ENCODE measurements at places on chromosomes 11 and 22.

DNA sequence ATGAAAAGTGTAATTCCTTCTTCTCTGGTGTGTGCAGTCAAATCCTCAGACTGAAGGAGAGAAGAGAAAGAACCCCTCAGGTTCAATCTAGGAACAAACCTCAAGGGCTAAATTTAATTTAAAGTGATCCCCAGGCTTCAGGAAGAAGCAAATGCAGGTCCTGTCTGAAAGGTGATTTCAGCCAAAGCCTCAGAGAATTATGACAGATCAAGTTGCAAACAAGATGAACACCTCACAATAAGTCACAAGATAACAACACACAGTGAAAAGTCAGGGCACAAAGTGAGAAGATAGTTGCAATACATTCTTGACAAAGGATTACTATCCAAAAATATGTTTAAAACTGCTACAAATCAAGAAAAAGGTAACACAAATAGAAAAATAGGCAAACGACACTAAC, 11.8 kb downstream of the ZP1 start:
- no peak for DNase-seq

DNA sequence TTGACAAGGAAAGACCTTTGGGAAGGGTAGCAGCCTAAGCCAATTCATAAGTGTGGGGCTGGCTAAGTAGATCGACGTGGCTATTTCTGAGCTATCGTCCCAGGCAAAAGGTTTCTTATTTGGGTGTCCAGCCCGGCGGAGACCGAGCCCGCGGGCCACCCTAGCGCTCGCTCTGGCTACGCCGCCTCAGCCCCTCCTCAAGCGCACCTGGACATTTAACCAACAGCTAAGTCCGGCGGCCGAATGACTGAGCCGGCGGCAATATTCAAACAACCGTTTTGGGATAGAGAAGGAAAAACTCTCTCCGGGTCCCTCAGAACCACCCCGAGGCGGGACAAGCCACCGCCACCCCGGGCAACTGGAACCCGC, 457 bp downstream of the RNF141 start:
- no peak for DNase-seq

DNA sequence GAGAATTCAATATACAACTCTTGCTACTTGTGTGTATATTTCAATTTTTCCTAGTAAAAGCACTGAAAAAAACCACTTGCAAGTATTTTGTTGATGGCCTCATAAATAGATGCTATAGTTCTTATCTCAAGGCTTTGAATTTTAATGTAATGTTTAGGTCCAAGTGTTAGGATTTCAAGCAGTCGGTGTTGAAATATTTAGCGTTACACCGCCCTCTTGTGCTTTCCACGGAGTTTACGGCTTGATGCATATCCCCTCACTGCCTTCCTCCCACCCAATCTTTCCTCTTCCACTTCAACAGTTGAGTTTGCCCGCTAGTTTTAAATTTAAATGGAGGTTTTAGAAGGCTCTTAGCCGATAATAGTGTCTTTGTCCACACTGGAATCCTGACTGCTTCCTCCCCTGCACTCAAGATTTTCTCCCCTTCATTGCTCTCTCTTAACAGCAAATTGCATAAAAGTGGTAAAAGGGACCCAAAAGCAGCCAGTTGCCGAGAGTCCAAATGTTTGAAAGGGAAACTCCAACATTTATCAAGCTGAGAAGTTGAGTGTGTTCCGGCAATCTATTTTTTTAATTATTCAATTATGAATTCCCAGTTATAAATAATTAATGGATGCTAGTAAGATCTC, 25.9 kb upstream of the HTATIP2 start:
- DNase-seq = no peak

DNA sequence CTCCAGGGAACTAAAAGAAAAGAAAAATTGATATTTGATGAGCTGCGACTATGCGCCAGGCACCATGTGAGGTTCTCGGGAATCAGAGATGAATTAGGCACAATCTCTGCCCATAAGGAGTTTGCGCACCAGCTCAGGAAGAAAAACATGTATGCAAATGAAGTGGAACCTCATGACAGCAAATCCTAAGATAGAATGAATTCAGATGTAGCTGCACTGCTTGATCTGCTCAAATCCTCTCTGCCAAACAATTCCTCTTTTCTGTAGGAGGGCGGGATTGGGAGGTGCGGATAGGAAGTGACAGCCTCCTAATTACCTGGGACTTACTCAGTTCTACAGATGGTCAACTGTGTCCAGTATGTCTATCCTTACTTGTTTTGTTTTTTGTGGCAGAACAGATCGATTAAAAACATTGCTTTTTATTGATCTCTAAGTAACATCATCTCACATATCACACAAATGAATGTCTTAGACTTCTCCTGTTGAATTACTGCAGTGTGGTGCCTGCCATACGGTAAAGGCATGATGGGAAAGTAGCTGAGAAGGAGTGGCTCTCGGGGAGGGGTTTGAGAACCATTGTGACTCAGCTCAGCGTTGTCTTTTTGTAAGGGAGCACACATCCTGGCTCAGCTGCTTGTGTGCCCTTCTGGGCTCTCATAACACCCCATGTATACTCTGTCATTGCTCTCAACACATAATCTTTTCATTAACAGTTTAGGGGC, 13.9 kb downstream of the CRTAM start:
- peak; percentile 15 for DNase-seq

DNA sequence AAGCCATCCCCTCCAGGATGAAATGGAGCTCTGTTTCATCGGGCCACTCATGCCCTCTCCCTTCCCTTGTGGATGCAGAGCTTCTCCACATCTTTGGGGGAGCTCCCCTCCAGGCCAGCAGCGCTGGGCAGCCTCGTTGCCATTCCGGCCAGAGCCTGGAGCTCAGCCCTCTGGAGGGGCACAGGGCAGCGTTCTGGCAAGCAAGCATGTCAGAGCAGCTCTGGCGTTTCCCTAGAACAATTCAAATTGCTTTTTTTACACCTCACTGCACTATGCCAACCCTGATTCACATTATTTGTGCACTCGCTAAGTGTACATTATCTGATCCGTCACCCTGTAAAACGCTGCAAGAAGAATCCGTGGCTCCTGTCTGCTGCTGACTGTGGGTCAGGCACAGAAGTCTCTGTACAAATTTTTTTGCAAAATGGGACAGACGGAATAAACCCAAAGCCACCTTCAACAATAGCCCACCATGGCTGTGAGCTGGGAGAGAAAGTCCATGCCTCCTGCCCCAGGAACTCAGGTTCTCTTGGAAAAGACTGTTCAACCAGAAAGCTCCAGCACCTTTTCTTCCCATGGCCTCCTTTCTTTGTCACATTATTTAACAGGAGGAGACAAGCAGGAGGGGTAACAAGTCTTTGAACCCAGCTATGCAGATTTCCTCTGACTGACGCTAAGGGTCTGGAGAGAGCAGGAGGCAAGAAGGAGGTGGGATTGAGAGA, 139.5 kb upstream of the CADM1 start:
- DNase-seq = no peak

DNA sequence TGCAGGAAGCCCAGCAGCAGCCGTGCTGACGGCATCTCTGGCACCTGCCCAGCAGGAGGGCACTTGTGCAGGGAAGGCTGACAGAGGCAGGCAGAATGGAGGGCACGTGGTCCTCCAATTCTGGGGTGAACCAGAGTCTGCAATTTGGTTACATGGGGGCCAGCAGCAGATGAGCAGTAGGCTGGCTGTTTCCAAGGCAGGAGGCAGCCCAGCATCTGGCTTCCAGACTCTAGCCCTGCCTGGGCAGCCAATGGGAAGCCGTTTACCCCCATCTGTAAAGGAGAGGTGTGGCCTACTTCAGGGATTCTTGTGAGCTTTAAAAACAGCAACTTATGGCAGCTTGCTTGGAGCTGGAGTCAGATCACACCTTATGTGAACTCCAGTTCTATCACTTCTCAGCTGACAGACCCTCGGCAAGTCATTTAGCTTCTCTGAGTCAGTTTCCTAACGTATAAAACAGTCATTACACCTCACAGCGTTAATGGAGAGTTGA, 27.9 kb upstream of the RASL10A start:
- DNase-seq = no peak

- no peak for DNase-seq
Measured at GRCh38 chr22:26592421-26592891, 2.5 kb upstream of the TPST2 start.

GRCh38 chr11:84648471-84648870, 978.7 kb downstream of the DLG2 start:
- no peak for DNase-seq

DNA sequence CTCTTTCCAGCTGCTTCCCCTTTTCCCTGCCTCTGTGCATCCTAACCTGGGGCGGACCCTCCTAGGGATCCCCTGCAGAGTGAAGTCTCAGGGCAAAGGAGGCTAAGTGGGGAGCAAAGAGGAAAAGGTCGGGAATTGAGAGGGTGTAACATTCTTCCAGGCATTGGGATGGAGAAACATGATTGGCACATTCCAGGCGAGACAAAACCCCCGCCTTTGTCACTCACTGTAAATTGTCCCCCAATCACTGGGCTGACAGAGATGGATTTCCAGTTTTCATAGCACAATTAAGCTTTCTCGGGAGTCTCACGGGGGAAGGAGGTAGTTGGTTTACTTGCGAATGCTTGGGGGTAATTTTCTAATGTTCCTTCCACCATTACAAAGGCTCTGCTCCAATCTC, 74.9 kb downstream of the MIAT start:
- no peak for DNase-seq

DNA sequence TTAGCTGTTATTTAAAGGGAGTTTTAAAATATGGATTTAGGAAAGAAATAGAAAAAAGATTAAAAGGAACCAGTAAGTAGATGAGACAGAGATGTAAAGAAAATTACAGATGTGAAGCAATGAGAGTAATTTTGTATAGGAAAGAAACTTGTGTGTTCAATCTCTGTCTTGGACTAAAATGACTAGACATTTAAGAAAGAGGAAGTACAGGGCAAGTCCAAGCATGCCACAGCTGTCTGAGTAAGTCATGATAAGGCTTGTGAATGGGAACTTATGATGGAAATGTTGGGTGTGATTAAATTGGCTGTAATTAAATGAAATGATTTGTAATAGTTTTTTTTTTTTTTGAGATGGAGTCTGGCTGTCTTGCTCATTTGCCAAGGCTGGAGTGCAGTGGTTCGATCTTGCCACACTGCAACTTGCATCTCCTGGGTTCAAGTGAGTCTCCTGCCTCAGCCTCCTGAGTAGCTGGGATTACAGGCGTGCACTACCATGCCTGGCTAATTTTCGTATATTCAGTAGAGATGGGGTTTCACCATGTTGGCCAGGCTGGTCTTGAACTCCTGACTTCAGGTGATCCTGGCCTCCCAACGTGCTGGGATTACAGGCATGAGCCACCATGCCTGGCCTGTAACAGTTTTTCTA, 5.9 kb upstream of the ACY3 start:
- DNase-seq = no peak

- no peak for DNase-seq
Measured at GRCh38 chr11:65066805-65067291, 8.5 kb upstream of the NAALADL1 start.

DNA sequence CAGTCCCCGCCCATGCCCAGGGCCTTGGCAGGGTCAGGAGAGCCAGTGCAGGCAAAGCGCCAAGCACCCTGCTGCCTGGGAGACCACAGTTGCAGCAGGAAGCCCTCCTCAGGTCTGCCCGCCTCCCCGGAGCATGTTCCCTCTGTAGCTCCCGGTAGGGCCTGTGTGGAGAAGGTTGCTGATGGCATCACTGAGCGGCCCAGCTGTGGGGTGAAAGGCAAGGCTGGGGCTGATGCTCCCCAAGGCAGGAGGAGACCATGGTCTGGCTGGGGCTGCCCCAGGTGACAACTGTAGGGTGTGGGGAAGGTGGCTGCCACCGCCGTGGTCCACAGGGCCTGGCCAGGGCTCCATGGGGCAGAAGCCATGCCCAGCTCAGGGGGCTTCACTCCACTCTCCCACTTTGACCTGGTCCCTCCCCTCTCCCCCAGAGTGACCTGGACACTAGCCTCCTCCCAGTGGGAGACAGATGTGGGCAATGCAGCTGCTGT, 53.0 kb downstream of the CDKN1C start:
- DNase-seq = no peak

DNA sequence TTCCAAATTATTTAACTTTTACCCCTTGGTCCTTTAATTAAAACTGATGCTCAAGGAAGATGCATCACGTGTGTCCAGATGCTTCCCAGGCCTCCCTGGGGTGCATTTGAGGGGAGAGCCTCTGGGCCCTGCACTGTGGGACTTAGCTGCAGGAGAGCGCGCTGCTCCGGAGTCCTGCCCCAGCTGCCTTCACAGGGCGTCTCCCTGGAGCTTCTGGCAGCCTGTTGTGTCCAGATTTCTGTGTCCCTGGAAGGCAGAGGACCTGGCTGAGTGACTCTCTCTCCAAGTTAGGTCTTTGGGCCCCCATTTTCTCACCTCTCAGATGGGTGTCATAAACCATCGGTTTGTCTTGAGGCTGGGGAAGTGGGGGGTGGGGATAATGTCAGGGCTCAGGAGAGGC, 3.0 kb downstream of the ARHGAP8 start:
- no peak for DNase-seq

GRCh38 chr22:27405672-27406388, 395.7 kb downstream of the MN1 start:
- no peak for DNase-seq

DNA sequence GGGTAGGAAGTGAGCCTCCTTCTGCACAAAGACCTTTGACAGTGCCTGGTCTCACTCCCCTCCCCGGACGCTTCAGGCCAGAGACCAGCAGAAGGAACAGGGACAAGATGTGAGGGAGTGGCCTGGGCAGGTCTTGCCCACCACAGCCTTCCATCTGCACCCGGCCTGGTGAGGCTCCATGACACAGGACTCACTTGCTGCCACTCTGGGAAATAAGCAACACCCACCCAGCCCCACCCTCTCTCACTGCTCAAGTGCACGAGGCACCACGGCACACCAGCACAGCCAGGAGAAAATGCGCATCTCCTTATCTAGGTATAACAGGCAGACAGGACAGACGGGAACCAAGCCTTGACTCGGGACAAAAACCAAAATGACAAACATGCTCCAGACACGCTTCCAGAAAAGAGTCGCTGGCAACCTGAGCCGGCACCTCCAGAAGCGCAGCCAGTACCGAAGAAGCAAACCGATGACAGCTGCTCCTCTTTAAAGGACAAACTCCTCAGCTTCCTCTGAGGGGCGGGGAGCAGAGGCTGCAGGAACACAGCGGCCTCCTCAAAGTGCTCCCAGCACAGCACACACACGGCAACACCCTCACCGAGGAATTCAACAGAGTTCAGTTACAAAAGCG, 41.7 kb downstream of the BRD1 start:
- no peak for DNase-seq

GRCh38 chr11:116610190-116610589, 162.6 kb downstream of the BUD13 start:
- DNase-seq = no peak

- no peak for DNase-seq
Measured at GRCh38 chr11:128476729-128477128, 110.6 kb downstream of the ETS1 start.

DNA sequence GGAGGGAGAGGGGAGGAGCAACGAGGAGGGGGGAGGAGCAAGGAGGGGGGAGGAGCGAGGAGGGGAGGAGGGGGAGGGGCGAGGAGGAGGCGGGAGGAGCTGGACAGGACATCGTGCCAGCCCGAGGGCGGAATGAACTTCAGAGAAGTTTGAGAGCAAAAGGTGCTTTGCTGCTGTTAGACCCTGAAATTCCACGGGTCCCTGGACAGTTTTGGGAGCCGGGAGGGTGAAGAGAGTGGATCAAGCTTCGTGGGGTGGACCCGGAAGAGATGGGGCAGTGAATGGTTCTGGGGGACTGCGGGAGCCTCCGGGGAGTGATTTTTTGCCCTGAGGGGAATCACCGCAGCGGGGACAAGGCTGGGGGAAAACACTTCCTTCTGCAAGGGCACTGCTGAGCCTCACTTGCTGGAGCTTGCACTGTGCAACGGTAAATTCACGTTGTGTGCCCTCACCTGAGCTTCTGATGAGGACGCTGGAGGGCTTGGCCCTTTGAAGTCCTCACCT, 10.7 kb upstream of the NLRP6 start:
- DNase-seq = no peak

All from stimulated activated CD4-positive, alpha-beta T cell treated with anti-CD3 and anti-CD28 coated beads, Interleukin-1b, Interleukin-23, amount 100 ng/mL, for 24 hours (primary cell).